ENCODE measurements at places on chromosomes 6 and 20.

GRCh38 chr6:17505062-17505476 is 95.0 kb upstream of the FAM8A1 start:
- DNase-seq, result no peak

DNA sequence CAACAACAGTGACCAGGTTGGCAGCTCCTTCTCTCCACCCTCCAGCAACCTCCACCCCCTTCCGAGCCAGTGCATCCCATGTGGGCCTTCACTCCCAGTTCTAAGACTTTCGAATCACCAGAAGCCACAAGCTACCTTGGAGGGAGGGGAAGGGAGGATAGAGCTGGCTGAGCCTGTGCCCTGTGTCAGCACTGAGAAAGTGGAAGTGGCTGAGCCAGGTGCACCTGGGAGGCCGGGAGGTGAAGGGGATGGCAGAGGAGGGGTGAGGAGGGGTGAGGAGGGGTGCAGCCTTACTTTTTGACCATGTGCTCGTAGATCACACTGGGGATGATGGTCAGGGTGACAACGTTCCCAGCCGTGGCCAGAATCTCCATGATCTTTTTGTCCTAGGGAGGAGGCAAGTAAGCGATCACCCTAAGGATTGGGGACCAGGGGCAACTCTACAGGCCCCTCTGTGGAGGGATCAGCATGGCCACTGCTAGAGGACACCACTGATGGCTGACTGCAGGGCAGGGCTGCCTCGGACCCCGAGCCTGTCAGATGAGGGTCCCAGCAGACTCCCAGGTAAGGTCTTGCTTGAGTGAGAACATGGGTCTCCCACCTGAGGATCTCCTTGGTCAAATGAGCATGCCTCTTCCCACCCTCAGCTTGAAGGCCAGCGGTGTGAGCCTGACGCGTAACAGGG is 18.3 kb downstream of the SDCBP2 start:
- DNase-seq, result no peak

- DNase-seq, result no peak
These were observed 3.6 kb upstream of the HSPA12B start for GRCh38 chr20:3728876-3729275.

DNA sequence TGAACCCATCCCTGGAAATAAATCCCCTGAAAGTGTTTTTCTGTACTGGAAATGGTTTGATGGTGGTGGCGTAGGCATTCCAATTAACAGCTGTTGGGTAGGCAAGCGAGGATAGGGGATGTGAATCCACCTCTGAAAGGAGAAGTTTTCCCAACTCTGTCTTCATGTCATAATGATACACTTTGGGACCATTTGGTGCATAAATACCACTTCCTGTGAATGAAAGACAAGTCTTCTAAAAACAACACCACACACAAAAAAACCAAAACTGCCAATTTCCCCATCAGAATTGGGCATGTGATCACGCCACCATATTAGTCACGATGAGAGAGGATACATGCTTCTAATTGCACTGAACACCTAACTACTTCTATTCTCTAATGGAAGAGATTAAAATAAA is 6.4 kb downstream of the VNN2 start:
- DNase-seq, result no peak

DNA sequence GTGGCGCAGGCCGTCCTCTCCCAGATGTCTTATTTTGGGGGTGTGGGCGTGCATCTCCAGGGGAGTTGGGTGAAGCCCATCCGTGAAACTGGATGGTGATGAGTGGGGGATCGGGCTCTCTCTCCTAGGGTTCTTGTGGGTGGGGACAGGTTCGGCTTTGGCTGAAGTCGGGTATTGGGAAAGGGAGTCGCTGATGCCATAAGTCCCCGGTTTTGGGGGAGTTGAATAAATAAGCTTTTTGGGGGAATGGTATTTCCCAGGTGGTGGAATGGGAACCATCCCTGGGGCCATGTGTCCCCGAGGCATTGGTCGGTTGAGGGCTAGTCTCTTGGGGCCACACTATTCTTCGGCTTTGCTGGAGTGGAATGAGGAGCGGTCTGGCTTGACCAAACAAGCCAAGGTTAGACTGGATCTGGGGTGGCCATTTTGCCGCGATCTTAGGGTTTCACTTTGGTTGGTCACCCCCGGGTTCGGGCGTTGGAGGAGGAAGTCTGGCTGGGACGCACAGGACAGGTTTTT is 481 bp downstream of the ZNF133 start:
- no peak for DNase-seq

- DNase-seq, result no peak
These were observed 130.0 kb downstream of the CDH26 start for GRCh38 chr20:60088236-60088635.

- DNase-seq, result no peak
These were observed 27.3 kb upstream of the HBS1L start for GRCh38 chr6:135081966-135082365.

- DNase-seq, result no peak
These were observed 16.8 kb upstream of the NAA20 start for GRCh38 chr20:20000211-20000968.

DNA sequence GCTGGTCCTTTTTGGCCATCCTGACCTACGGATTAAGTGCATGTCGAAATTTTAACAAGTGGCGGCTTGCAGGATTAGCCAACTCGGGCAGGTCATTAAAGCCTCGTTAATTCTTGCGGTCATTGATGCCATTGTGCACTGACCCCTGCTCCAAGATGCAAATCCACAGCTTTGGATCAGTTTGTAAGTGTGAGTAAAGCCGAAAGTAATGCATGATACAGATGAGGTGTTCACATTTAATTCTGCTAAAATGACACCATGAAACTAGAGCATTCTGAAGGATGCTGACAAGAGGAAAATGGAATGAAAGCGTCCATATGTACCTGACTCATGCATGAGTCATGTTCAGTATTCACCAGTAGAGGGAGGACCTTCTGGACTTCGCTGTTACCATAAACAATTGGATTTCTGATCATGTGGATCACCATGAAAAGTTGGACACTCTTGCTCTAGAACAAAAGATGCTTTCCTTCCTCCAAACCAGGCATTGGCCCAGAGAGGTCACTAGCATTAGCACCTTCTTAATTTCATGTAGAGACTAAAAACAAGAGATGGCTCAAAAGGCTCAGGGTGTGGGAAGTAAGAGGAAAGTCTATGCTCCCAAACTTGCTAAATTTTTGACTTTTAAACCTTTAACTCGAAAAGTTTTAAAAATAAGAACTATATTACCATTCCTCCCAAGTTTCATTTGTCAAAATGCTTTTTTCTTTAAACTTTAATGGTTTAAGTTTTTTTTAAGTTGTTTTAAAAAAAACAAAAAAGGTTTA is 48.0 kb downstream of the MUC22 start:
- DNase-seq, result peak; percentile 22

- DNase-seq, result no peak
These were observed 28.5 kb upstream of the EMILIN3 start for GRCh38 chr20:41394931-41395666.

GRCh38 chr20:41142245-41142644 is 4.9 kb downstream of the PLCG1 start:
- DNase-seq, result no peak

DNA sequence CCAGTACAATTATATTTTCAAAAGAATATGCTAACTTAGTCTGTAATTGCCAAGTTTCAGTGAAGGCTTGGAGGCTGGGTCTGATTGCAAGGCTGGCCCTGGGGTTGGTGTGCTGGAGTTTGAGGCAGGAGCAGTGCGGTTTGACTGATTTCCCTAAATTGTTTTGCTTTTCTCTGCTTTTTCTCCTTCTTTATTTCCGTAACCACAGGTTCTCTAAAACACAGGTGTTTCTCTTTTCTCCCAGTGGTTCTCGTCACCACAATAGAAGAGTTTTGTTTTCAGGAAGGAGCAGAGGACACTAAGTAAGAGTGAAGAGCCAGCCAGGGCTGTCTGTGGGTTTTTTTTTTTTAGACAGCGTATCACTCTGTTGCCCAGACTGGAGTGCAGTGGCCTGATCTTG is 8.2 kb upstream of the SNX9 start:
- DNase-seq, result no peak

DNA sequence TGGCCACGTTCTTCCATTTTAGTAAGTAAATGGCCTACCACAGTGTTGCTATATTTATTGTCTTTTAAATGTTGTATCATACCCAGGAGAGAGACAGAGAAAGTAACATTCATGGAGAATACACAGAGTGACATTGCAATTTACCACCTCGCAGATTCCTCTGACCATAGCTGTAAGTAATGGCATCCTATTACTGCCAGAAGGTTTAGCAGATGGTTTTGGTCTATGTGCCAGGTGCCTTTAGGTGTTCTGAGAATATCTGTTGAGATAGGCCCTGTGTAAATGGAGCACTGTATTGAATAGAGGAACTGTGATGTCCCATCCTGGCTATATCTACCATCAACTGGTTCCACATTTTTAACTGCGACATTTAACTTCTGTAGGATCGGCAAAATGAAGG is 559.6 kb downstream of the KIF16B start:
- no peak for DNase-seq

DNA sequence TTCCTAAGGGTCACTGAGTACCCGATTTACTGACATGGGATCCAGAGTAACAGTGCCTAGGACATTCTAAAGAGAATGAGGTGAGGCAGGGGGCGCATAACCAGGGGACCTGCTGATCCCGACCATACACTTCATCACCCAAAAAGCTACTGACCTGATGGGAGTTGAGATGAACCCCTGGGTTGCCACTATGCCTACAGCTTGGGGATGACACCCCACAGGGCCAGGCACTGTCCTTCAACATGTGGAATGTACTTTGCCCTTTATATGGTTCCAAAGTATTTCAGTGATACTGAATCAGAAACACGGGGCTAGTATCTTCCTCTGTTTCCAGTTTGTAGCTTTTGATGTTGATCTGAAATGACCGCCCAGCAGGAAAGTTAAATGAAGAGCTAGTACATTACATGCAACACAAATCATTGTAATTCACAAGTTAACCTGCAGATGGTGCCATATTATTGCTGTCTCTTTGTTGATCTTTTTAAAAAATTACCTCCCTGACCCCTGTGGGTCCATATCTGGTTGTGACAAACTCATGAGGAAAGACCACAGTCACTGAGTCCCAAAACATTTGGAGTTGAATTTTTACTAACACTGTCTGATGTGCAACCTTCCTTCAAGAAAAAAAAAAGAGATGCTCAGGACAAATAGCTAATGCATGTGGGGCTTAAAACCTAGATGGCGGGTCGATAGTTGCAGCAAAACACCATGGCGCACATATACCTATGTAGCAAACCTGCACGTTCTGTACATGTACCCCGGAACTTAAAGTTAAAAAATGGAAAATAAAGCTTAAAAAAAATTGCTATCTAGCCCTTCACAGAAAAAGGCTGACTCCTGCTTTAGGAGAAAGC is 42.7 kb upstream of the GCNT2 start:
- peak; percentile 45 for DNase-seq

- no peak for DNase-seq
These were observed 137.5 kb upstream of the PTPN1 start for GRCh38 chr20:50372770-50373088.

DNA sequence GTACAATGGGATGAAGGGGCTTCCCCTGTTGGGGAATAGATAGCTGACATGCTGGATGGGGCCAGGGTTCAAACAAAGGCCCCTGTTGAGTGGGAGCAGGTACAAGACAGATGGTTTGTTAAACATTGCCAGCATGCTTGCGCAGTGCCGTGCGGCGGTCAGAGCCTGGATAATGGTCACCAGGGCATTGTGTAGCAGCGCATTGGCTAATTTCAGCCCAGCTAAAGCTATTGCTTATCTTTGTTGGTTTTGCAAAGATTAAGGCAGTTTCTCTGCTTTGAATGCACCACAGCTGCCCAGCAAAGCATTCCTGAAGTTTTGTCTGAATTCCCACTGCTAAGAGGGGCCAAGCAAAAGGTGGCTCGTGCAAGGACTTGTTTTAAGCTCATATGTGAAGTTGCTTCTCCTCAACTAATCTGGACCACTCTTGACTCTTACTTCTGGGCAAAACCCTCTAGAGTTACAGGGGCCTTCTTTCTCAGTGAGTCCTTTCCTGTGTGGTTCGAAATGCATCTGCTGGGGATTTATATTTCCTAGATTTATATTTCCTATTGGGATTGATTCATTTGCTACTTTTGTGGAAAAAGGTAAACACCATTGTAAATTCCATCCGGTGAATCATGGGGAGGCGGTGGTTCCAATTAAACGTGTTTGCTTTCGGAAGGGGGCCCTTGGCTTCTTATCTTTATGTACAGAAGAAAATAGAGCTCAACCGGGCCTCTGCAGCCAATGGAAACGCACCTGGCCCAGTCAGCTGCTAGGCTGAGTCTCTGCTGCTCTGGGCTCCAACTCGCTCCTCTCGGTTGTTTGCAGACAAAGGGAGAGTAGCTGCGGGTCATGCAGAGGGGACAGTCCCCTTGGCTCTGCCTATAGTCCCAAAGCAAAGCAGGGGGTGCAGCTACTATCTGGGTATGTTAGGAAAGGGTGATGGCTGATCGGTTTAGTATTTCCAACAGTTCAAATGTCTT is 72.1 kb downstream of the FOXA2 start:
- DNase-seq, result no peak

DNA sequence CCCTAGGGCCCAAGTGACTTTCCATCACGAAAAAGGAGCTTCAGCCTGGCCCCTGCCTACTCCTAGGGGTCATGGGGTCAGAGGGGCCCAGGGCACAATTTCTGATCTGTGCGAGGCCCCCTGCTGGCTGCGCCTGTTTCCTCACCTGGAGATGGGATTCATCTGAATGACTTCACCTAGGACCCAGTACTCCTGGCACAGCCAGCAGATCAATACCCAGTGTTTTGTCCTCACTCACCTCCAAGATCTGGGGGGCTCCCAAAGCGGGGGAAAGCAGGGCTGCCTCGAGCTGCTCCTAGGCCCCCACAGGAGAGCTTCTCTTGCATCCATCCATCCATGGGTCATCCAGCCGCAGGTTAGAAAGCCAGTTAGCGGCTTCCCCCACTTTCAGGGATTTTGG is 33.8 kb downstream of the CD40 start:
- no peak for DNase-seq

- no peak for DNase-seq
These were observed 172.3 kb downstream of the ANKRD60 start for GRCh38 chr20:58056021-58056591.

DNA sequence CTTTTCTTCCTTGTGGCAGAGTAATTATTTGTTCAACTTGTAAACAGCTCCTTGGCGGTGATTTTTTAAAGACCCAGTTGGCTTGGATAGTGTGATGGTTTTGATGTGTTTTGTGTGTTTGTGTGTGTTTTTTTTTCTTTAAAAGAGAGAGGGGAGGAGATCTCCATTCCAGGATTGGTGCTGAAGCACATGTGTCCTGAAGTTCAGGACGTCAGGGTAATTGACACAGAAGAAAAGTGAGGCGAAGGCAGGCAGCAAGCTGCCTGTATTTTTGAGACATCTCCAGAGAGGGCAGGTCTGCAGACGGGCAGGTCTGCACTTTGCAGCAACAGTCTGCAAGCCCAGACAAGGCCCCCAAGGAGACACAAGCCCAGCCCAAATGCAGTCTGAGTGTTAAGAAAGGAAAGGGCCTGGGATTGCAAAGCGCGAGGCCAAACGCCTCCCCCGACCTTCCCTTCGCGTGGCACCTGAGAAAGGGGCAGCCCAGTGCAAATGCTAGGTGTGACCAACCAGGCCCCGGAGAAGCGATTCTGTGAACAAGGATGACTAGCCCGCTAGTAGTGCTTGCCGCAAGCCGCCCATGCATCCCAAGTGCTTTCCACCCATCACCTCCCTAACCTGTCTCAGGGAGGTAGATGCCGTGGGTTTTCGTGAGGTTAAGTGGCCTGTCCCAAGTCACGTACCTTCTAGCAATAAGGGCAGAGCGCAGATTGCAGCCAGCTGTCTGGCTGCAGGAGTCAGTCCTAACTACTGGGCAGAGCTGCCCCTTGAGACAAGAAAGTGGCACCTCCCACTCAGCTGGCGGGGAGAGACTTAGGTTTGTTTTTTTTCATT is 230.5 kb downstream of the ZMYND8 start:
- no peak for DNase-seq

Measured in CD4-positive, alpha-beta T cell treated with Interleukin-2 at 100 ng/mL for 4 hours (primary cell).